ENCODE measurements at places on chromosomes 3 and 15. TPM values are rescaled to one million over a fixed set of nuclear protein-coding genes. Genes with fewer than 3 reads are reported as not detected.

DNA sequence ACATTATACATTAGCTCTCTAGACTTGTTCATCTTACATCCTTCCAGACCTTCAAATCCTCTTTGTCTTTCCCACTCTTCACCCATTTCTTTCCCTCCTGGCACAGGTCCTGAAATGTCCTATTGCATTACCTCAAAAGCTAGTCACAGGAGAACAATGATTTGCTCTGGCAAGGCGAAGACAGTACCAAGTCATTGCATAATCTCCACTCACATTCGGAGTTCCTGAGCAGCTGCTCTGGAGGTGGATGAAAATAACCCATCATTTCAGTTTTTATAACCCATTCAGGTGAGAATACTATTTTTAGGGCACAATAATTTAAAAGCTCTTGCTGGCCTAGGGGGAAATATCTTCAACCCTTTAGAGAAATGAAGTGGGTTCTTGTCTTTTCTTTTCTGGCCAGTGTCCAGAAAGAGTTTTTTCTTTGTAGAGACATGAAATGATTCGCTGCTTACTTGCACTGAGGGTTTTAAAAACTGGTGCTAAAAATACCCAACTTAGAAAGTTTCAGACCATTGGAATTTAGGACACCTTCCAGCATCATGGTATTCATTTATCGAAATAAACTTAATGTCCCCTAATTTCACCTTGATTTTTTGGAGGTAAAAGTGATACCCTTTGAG is 23.4 kb upstream of the DYNC1LI1 start:
- DNase-seq, result no peak

DNA sequence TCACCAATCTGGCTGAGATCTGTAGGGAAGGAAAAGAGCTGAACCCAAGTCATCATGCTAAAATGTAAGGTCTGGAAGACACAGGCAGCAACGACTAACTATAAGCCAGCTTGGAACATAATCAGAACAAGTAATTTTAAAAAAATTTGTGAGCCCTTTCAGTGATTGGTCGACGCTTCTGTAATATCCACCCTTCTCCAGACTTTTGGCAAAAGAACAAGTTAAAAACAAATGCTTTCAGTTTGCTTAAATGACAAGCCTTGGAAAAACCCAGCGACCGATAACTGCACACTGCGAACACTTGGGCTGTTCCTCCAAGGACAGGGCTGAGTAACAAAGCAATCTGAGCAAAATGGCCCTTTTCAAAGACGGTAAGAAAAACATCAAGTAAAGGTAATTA is 49.6 kb downstream of the PCSK6 start:
- DNase-seq, result no peak

DNA sequence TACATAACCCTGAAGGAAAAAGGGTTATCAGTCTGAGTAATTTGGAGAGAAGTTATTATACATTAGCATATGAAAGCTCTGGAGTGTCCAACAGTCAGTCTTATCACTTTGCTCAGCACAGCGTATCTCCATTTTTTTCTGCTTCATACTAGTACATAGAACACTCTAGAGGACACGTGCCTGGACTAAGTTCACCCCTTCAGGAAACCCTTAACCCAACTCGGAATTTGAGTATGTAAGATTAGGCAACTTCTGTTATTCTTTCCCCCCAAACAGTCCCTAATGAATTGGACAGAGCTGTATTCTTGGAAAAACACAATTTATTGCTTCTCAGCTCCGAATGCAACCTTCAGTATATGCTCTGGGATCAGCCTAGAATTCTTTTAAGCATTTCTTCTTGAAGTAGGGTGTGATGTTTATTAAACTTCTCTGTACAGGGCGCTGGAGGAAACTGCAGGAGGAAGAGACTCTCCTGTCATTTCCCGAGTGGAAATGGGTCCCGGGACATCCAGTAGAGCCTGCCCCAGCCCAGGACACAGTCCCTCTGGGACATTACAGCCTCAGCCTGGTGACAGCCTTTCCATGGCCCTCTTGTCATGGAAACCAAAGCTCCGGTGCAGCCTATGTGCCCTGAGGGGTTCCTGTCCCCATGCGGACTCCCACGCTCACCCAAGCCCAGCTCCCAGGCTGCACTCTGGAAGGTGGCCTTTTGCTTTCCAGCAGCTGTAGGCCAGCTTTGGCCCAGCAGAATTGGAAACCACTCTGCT is 37.3 kb upstream of the CMTM8 start:
- no peak for DNase-seq

- no peak for DNase-seq
Measured at GRCh38 chr15:49154359-49154758, 1.0 kb downstream of the COPS2 start.

DNA sequence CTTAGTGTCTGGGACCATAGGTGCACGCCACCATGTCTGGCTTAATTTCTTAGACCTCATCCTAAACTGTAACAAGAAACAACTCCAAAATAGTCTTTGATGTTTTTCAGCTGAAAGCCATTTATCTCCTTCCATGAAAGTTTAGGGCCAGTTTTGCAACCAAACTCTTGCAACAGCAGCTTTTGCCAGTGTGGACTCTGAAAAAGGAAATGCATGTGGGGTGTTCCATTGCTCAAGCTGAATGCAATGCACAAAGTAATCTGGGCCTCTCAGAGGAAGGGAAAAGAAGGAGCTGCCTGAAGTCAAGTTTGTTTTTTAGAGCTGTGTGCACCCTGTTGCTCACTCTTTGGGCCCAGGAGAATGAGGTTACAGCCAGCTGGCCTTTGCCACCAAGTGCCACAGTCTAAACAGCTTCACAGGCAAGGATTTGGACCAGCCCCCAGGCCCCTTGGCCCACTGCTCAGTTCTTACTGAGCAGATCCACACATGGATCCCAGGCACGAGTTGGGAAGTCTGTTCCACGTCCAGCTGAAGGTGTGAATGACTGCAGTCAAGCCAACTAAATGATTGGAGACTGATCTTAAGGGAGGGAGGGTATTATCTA is 212.3 kb upstream of the LRRFIP2 start:
- DNase-seq, result no peak

- peak; percentile 55 for DNase-seq
Measured at GRCh38 chr3:13480340-13481318, 523 bp downstream of the HDAC11 start.

The CACNA1D gene
- not detected for polyA plus RNA-seq

DNA sequence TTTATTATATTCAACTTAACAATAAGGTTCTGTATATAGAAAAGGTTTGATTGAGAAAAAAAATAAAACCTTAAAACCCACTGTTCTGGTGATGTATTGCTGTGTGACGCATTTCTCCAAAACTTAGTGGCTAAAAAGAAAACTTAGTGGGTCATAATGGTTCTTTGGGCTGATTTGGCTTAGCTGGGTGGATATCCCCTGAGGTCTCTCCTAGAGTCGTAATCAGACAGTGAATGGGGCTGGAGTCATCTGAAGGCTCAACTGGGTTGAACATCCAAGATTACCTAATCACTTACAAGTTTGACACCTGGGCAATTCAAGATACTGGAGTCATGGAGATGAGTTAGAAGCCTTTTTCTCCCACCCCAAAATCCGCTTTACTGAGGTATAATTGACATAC is 111.6 kb upstream of the TBL1XR1 start:
- no peak for DNase-seq

DNA sequence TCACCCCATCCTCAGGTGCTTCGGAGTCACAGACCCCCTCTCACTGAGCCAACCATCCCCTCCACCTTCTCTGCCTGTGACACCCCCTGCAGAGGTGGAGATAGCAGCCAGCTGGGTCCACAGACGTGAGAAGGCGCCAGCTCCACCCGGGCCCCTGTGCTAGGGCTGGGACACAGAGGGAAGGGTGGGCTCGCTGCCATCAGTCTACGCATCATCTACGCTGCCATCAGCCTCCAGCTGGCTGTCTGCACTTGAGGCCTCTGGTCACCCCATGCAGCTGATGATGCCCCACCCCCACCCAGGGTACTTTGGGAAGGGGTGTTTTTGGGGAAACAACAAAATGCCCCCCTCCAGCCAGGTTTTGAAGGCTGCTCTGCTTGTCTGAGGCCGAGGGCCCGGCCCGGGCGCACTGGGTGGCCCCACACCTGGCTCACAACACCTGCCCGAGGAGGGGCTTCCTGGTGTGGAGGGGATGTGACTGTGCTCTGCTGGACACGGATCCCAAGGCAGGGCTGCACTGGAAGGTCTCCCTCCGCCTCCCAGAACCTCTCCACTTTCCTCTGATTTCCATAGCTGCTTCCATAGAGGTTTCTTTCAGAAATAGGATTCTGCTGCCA is 163.4 kb upstream of the IQSEC1 start:
- no peak for DNase-seq

DNA sequence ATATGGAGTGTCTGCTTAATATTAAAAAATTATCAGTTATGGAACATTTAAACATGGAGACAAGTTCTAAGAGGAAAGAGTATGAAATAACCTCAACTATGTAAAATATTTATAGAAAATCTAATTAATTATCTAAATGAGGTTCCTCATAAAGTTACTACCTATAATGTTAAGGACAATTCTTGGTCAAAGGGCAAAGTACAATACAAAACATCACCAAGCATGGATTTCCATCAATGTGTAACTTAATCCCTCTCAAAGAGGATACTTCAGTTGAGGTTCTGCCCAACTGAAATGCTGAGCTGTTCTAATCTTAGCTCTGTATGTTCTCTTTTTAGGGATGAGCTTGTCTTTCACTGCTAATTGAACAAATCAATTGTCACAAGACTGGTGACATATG is 56.0 kb upstream of the CHRM5 start:
- DNase-seq, result no peak

The MESP1 gene
- 0.37 TPM for polyA plus RNA-seq

The COL7A1 gene
- not detected for polyA plus RNA-seq

GRCh38 chr15:67248011-67248505 is 6.4 kb downstream of the AAGAB start:
- DNase-seq, result no peak

DNA sequence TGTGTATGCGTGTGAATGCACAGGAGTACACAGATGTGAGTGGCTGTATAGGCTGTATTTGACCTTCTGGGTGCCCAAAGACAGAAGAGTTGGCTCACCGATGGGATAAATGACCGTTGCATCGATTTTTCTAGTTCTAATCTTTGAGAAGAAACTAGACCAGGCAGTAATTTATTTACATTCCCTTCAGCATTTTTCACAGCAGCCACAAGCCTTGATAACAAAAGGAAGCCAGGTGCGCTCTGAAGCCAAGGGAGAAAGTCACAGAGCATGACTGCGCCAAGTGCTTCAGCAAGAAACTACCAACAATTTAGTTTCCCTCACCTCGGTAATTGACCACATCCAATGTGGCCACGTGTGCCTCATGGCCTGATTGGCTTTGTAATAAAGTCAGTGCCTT is 5.9 kb upstream of the FAM3D start:
- DNase-seq, result no peak

DNA sequence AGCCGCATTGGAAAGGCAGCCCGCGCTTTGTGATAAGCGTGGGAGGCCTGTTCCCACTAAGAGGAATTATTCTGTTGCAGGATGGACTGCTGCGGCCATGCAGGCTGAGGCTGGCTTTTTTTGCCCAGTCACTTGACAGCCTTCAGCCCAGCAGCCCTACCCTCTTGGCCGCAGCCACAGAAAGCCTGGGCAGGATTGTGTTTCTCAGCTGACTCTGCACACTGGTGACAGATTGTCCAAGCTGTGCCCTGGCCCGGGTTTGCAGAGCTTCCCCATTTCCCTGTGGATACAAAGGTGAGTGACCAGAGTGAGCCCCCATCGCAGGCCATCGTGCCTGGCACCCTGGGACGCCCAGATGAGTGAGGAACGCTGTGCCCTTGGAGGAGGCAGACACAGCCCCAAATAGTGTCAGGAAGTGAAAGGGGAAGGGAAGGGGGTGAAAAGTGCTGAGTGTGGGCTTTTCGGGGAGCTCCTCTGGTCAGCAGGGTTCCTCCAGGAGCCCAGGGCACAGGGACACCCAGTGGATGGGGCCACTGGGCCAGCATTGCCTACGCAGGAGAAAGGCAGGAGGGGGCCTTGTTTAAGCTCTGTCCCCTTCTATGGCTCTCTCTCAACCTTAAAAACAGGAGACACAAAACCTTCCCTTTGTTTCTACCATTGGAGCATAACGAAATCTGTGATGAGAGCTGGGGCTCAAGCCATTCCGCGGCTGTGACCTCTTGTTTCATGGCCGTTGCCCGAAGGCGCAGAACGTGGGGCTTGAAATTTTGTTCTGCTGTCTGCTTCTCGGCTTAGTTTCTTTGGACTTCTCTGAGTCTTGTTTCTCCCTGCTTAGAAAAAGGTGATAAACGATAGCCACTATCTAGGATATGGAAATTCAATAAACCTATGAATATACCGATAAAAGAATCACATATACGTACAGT is 91.5 kb upstream of the MEF2A start:
- no peak for DNase-seq

The RLBP1 gene
- not detected for polyA plus RNA-seq

The LPCAT4 gene
- polyA plus RNA-seq, result 15.4 TPM

- no peak for DNase-seq
Measured at GRCh38 chr3:57434041-57434440, 110.1 kb downstream of the DNAH12 start.

DNA sequence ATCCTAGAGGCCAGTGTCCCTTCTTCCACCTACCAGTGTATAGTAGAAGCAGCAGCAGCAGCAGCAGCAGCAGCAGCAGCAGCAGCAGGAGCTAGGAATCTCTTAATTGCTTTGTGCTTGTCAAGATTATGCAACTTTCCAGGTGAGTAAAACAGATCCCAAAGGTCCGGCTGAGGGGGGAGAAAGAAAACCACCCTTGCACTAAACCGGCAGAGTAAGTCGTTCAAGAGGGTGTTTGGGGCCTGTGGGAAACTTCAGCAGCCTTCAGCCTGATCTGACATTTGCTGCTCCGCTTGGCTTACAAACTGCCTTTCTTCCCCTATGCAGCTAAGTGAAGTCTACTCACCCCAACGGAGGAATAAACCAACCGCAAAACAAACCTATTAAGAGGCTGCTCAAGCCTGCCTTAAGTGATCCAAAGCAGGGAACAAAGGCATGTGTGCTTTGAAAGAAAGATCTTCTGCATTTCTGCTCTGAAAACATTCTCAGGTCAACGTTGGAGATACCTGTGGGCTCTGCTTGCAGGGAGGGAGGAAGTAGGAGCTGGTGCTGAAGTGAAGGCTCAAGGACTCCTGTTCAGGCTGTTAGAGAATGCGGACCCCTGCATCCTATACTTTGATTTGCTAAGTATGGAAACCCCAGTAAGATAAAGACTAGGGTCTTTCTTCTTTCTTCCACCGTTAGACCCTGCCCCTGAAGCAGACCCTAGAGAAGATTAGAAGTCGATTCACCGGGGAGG is 35.7 kb upstream of the DLG1 start:
- no peak for DNase-seq

DNA sequence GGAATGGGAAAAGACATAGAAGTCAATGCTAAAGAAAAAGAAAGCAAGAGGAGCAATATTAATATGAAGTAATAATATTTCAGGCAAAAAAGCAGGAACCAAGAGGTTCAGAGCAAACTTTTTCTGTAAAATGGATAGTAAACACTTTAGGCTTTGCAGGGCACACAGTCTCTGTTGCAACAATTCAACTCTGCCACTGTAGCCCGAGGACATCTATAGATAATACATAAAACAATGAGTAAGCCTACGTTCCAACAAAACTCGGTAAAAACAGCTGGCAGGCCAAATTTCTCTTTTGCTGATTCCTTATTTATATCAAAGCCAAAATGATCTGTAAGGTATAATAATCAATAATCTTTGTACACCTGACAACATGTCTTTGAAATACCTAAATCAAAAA is 56.8 kb downstream of the SMAD6 start:
- DNase-seq, result no peak

The GOLGA6D gene
- not detected for polyA plus RNA-seq

GRCh38 chr15:36356978-36357601 is 222.3 kb upstream of the CDIN1 start:
- DNase-seq, result no peak

GRCh38 chr3:119331661-119332060 is 37.5 kb downstream of the ARHGAP31 start:
- no peak for DNase-seq

Measured in CD4-positive, CD25-positive, alpha-beta regulatory T cell (primary cell).